ENCODE measurements at places on chromosomes 5 and 9. TPM values are rescaled to one million over a fixed set of nuclear protein-coding genes. Genes with fewer than 3 reads are reported as not detected.

DNA sequence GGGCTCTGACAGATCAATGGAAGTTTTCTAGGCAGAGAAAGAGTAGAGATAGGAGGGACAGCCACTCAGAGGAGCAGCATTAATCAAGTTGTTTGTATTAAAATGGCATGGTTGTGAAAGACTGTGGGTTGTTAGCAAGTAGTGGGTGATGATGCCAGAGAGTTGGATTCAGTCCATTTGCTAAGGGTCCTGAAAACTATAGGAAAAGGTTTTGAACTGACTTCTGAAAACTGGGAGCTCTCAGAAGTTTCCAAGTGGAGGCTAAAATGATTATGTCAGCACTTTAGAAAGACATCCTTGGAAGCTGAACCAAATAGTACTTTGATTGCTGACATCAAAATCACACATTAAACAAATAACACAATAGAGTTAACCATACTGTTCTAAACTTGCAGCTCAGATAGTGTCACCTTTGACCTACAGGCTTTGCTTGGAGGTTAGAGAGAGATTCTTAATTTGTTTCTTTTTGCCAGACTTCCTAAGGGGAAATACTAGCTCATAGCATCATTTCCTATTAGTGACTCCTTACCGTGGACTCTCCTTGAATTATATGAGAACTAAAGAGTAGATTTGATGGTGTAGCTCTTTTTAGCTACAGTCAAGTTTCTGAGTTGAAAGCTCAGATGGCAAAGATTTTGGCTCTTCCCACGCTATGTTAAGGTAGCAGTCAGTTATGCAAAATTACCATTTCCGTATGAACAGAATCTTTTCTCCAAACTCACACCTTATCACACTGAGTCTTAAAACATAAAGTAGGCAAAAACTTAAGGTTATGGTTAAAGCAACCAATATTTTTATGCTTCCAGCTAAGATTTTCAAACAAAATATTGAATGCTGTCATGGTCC is 277.1 kb downstream of the NR3C1 start:
- DNase-seq, result no peak

DNA sequence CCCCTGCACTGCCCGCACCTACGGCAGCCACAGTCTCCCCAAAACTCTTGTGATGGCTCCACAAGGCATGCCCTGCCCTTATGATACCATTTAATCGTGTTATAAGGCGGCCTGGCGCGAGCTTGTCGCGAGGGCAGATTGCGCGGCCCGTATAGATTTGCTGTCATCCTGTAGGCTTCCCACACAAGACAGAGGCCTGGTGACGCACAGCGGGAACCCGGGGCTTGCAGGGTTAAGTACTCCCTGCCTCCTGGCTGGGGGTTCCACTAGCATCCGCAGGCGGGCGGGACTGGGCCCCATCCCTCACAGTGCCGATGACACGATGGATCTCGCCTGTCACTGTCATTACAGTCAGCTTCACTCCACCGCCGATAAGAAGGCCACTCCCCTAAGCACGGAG is 364.9 kb upstream of the IRX2 start:
- DNase-seq, result no peak

The IRGM gene
- 7.6 TPM for total RNA-seq

GRCh38 chr5:153979028-153979783 is 59.5 kb downstream of the FAM114A2 start:
- DNase-seq, result no peak
